ENCODE measurements at places on chromosomes 3 and 15.

GRCh38 chr3:4338751-4339150, 35.6 kb downstream of the SETMAR start:
- DNase-seq = no peak

DNA sequence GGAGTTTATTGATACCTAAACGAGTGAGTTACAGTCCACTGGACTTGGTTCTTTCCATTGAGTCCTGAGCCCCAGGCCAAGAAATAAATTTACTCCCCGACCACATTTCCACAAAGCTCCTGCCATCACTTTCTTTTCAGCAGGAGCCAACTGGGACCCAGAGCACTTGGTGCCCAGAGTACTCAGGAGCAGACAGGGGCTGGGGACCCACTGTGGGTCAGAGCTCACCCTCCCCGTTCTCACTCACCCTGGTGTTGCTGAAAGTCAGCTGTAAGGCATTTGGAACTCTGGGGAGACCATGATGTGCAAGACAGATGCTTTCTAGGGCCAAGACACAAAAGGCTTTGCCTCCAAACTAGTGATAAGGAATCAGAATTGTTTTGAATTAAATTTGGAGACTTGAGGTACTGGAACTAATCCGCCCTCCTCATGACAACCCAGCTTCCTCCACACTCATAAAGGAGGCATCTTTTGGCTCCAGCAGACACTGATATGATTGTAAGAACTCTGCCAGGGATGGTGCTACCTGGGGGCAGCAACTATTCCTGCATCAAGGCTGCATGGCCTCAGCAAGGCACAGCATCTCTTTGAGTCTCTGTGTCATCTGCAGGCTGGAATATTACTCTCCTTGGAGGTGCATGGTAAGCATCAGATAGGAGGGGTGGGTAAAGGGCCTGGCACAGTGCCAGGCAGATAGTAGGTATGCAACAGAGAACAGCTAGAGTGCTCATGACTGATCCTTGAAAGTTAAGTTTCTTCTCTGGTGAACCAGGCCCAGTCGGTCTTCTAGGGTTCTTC, 7.3 kb upstream of the CAMK1 start:
- no peak for DNase-seq

DNA sequence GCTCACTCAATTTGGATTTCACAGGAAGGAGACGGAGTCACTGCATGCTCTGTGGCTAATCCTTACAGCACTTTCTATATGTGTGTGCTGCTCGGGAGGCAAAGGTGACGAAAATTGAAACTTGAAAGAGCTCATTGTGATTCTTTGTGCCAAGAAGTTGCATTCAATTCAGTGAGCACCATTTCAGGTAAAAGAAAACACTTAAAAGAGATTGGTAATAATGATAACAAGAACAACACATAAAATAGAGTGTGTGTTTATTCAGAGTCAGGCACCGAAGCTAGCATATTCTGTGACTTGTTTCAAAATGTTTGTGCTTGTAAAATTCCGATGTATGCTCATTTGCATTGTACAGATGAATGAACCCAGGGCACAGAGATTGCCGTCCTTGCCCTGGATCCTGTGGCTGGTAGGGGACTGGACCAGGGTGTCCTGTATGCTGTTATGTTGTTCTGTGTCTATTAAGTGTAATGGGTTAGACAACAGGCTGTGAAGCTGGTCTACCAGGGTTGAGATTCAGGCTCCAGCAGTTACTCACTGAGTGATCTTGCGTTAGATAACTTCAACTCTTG, 193.3 kb upstream of the PROK2 start:
- no peak for DNase-seq

DNA sequence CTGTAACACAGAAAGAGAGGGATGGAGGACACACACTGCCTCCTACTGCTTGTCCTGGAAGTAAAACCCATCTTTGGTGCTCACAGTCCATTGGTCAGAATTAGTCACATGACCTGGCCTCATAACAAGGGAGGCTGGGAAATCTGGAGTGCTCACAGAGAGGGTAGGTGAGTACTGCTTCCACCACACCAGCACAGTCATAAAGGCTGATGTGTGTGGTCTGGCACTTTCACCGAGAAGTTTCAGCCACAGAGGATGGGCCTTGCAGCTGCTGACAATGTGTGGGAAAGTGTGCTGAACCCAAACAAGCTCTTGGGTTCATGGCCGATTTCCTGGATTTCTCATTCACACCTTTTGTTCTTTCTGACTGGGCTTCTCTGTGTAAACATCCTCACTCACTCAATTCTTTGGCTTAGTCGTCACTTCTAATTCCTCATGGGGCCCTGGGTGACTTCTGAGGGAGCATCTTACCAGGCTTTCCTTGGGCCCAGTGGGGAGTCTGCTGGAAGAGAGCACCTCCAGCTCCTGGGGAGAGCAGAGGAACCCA, 100.7 kb downstream of the ASB7 start:
- no peak for DNase-seq

GRCh38 chr15:33112541-33113105, 81.9 kb downstream of the FMN1 start:
- DNase-seq = no peak

DNA sequence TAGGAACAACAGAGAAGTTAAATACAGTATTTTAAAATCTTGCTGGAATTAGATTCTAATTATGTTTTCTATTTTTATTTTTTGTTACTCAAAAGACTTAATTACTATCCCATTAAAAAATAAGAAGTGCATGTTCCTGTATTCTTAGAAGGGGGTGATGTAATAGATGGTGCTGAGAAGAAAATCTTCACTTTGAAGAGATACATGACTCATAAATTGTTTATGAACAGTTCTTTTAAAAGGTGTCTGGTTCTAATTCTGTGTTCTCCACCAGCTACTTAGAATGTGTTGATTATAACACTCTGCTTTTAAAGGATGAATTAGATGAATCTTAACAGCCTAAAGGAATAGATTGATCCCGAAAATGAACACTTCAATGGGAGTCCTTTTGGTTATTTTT, 8.2 kb downstream of the RCN2 start:
- DNase-seq = no peak

DNA sequence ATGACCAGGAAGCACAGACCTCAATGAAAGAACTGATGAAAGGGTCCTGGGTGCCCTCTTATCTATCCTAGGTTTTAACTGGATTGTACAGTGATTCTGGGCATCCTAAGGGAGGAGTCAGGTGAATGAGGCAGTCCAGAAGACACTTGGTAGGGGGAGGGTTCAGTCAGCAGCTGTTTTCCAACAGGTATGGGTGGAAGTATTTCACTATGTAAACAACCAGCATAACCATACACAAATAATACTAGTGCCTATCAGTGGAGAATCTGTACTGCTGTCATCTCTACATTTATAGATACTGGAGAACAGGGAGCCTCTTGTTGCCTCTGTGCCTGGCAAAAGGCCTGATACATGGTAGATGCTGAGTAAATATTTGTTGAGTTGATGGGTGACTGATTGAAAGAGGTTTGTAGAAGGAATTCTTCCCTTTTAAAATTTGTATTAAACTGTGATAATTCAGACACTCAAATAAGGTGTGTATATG, 328.5 kb downstream of the RBMS3 start:
- DNase-seq = no peak

- no peak for DNase-seq
Observed at GRCh38 chr15:68333775-68334470, 56.4 kb downstream of the FEM1B start.

DNA sequence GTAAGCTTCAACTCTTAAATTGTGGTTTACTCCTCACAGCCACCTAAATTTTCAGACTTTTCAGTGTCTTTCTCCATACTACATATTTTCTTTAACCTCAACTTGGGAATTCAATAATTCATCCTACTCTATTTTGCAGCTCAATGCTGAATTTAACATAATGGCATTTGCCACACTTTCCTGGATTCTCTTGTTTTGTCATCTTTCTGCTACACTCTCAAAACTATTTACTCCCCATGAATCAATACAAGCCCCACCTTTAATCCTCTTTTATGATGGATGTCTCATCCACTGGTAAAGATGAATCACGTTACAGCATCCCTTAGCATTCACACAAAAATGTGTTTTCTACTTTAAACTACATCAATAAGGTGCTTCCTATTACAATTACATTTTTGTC, 19.6 kb upstream of the CHMP2B start:
- no peak for DNase-seq

GRCh38 chr15:69679623-69680228, 227.1 kb downstream of the RPLP1 start:
- no peak for DNase-seq

DNA sequence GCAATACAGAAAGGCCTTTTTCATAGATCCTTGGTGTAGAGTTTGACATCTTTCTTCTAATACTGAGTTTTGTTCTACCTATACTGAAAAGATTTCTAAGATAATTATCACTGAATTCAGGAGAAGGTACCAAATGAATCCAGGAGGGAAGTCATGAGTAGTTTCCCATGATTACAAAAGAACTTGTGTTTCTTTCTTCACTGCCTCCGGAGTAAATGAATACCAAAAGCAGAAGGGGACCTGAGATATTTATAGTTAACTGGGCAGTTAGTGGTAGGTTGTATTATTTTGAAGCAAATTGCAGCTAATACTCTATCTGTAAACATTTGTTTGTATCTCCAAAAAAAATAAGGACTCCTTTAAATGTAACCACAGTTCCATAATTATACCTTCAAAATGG, 175.4 kb downstream of the SUCNR1 start:
- no peak for DNase-seq

DNA sequence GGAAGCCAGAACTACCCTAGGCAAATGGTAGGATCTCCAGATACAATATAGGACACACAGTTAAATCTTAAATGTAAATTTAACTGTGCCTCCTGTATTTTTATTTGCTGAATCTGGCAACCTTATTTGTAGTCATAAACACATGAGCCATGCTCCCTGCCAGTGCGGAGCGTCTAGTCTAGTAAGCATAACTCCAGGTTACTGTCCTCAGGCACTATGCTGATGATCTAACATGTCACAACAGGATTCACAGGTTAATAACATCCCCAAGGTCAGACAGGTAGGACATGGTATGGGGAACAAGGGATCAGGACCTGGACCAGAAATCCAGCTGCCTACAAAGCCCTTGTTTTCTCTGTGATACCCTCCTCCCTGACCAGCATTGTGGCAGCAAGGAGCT, 305.1 kb downstream of the CACNA2D3 start:
- no peak for DNase-seq

- no peak for DNase-seq
Observed at GRCh38 chr3:135495891-135496290, 469.6 kb upstream of the PPP2R3A start.

DNA sequence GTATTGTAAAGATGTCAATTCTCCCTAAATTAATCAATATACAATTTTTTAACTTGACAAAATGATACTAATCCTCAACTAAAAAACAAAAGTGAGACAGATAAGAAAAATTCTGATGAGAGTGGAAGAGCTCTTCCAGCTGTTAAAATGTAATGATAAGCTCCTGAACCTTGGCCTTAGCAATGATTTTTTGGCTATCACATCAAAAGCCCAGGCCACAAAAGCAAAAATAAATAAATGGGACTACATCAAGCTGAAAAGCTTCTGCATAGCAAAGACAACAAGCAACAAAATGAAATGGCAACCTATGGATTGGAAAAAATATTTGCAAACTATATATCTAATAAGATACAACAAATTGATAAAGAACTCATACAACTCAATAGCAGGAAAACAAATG, 24.0 kb upstream of the SRPRB start:
- DNase-seq = no peak

DNA sequence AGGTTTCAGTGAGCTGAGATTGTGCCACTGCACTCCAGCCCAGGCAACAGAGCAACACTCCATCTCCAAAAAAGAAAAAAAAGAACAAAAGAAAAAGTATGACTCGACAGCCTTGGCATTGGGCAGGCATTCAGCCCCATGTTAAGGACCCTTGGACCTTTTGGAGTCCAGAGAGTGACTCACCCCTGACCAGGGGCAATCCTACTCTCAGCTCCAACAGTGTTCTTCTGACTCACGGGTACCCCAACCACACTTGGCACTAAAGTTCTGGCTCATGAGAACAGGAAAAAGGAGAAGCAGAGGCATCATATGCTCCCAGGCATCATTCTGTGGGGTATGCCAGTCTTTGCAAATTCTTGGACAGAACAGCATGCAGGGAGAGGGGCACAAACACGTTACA, 252.4 kb upstream of the HES1 start:
- DNase-seq = no peak

GRCh38 chr3:192422321-192422996, 304.9 kb downstream of the FGF12 start:
- DNase-seq = no peak

DNA sequence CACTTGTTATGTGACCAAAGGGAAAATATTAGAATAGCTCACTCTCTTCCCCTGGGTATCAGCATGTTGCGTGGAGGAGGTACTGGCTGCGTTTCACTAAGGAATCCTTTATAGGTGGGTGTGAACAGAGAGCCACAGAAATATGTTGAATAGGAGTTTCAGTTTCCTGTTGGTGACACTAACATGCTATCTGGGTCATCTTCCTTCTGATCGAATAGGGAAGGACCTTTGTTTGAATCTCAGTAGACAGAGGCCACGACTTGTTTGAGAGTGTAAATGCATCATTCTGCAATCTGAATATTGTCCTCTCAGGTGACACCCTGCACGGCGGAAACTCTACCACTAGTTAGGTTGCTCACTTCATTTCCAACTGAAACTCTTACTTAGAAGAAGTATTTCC, 157.9 kb upstream of the SLC2A2 start:
- no peak for DNase-seq

DNA sequence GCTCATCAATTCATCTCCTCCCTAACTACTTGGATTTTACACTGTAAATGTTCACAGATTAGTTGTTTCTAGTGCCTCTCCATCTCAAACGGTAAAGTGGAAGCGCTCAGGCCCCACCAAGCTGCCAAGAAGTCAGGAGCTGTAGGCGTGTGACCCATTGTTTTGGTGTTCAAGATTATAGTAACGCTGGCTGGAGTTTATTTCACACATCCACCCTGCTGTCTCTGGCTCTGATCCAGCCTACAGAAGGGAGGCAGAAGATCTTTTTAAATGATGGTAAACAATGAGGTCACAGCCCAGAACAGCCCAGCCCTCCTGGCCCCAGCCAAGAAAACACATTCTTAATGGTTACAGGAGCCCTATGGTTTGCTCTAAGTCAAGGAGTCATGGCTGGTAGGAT, 25.7 kb upstream of the GALNT15 start:
- DNase-seq = no peak

- DNase-seq = no peak
Observed at GRCh38 chr3:115375362-115375761, 228.3 kb upstream of the ZBTB20 start.
